ENCODE measurements at places on chromosomes 11 and 22. TPM values are rescaled to one million over a fixed set of nuclear protein-coding genes. Genes with fewer than 3 reads are reported as not detected.

Gene DNAL4
- 6.2 TPM for total RNA-seq

Gene TSSK2
- total RNA-seq, result not detected

Gene MRGPRX3
- total RNA-seq, result not detected

Gene SCT
- not detected for total RNA-seq

Gene NPTXR
- 8.2 TPM for total RNA-seq

Gene C22orf42
- not detected for total RNA-seq

Gene USP35
- total RNA-seq, result 8.1 TPM

Gene SYCE3
- total RNA-seq, result not detected

Gene HSPB2
- not detected for total RNA-seq

Gene GRIA4
- not detected for total RNA-seq

Gene FIBP
- 36.5 TPM for total RNA-seq

Gene OR8G5
- not detected for total RNA-seq

Gene IGSF9B
- total RNA-seq, result 2.2 TPM

Gene CCS
- total RNA-seq, result 27.1 TPM

Gene KCNE3
- total RNA-seq, result 3.6 TPM

Gene SLC22A9
- not detected for total RNA-seq

Gene RAG1
- 2.1 TPM for total RNA-seq

Gene OR5P2
- total RNA-seq, result not detected

Gene PRR33
- 0.14 TPM for total RNA-seq

Gene STX3
- 19.1 TPM for total RNA-seq

Gene SLC5A1
- total RNA-seq, result not detected

Gene INS
- total RNA-seq, result not detected

Gene ZP1
- total RNA-seq, result not detected
